ENCODE measurements at places on chromosomes 1 and 21.

- DNase-seq: peak; percentile 81
Observed at GRCh38 chr1:200038981-200039848, 11.7 kb downstream of the NR5A2 start.

- DNase-seq: no peak
Observed at GRCh38 chr21:32021319-32021994, 148.6 kb downstream of the HUNK start.

- no peak for DNase-seq
Observed at GRCh38 chr21:32508558-32508957, 76.8 kb downstream of the TCP10L start.

DNA sequence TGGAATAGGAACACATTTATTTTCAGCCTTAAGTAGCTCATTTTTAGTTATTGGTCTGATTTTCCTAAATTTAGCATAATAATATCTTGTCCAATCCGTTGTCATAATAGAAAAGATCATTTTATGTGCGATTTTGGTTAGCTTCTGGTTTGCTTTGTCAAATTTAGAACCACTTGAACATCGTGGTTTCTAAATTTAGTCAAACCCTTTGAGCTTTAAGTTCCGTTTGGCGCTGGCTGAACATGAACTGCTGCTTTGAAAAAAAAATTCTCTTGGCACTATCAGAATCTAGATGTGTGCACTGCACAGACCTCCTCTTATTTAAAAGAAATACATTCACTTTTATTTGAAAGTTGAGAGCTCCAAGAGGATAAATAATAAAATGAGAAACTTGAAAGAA lies 370.6 kb downstream of the PTPRC start:
- no peak for DNase-seq

GRCh38 chr1:205365945-205366463 lies 9.3 kb upstream of the KLHDC8A start:
- DNase-seq: peak; percentile 28
